ENCODE measurements at places on chromosomes 11 and 22.

- no peak for DNase-seq
These were observed 207.5 kb downstream of the PGR start for GRCh38 chr11:100922121-100922520.

- DNase-seq, result no peak
These were observed 895 bp upstream of the DAGLA start for GRCh38 chr11:61679296-61679695.

- DNase-seq, result no peak
These were observed 2.4 kb downstream of the SLC22A12 start for GRCh38 chr11:64593156-64594105.

DNA sequence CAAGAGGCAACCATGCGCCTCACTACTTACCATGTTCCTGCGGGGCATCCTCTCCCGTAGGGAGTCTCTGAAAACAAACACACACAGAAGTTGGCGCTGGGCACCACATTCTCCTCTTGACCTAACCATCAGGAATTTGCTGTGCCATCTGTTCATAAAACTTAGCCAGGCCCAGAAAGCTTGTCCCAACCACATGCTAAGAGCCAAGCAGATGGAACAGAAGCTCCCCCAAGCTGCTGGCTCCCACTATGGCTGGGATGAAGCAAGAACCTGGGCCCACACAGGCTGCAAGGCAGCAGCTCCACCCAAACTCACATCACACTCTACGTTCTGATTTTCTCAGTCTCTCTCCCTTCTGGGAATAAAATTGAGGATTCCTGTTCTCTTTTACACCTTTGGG lies 17.4 kb downstream of the HPS4 start:
- no peak for DNase-seq

- no peak for DNase-seq
These were observed 62.0 kb downstream of the NCAM1 start for GRCh38 chr11:113023228-113023627.

- no peak for DNase-seq
These were observed 272.1 kb downstream of the FAM76B start for GRCh38 chr11:95517453-95517852.

DNA sequence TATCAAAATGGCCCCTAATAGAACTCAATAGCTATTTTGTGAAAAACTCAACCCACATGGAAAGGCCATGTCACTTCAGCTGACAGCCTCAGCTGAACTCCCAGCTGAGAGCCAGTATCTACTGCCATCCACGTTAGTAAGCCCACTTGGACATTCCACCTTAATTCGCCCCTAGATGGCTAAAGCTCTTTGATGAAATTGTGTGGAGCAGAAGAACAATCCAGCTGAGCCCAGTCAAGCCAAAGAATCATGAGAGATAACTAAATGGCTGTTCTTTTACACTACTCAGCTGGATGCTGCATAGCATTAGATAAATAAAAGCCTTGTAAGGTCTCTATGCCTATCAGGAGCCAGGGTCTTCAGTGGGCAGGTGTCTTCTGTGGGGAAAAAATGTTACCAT lies 396.8 kb downstream of the AASDHPPT start:
- DNase-seq, result no peak

- DNase-seq, result no peak
These were observed 151.4 kb downstream of the FBXO7 start for GRCh38 chr22:32625985-32626384.

GRCh38 chr22:32922186-32922585 lies 120.7 kb downstream of the TIMP3 start:
- DNase-seq, result no peak

- no peak for DNase-seq
These were observed 42.9 kb downstream of the IRAG1 start for GRCh38 chr11:10650630-10651029.

DNA sequence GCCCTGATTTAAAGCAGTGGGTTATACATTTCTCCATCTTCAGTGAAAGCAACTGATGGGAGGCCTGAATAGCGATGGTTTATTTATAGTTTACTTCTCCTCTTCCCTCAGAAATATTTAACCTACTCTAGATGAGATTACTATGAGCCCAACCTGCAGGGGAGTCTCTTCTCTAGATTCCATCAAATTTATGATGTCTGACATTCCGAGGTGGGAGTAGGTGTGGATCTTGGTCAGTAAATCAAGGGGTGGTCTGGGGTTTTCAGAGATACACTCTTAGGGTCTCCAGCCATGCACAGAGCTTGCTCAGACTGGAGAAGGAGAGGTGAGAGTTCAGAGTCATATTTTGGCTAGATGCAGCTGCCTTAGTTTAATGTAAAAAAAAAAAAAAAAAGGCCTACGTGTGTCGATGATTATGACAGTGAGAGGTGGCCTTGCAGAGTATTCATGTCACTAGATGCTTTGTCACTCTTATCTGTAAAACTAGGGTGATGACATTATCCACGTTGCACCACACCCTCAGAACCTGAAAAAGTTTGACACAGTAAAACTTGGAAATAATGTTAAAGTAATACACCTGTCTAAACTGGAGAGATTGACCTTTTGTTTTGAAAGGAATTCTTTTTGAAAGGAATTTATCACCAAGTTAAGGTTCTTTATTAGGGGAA lies 81.2 kb downstream of the EXT2 start:
- DNase-seq, result no peak

GRCh38 chr11:125228993-125229392 lies 64.4 kb downstream of the PKNOX2 start:
- no peak for DNase-seq

DNA sequence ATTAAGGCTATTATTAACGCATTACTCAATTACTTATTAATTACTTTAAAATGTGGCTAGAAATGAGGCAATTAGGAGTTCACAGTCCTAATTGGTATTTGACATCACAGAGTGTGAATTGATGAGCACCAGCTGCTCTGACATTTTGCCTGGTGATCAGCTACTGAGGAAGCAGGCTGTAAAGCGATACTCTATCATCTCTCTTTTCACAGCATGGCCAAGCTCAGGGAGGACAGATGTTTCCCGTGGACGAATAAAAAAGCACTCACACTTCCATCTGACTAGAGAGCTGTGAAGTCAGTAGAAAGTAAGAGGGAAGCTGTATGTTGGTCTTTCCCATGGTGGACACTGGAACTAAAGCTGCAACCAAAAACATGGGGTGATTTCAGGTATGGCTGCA lies 29.1 kb upstream of the SYT9 start:
- no peak for DNase-seq

- DNase-seq, result no peak
These were observed 101.7 kb downstream of the FAM181B start for GRCh38 chr11:82631722-82632630.

DNA sequence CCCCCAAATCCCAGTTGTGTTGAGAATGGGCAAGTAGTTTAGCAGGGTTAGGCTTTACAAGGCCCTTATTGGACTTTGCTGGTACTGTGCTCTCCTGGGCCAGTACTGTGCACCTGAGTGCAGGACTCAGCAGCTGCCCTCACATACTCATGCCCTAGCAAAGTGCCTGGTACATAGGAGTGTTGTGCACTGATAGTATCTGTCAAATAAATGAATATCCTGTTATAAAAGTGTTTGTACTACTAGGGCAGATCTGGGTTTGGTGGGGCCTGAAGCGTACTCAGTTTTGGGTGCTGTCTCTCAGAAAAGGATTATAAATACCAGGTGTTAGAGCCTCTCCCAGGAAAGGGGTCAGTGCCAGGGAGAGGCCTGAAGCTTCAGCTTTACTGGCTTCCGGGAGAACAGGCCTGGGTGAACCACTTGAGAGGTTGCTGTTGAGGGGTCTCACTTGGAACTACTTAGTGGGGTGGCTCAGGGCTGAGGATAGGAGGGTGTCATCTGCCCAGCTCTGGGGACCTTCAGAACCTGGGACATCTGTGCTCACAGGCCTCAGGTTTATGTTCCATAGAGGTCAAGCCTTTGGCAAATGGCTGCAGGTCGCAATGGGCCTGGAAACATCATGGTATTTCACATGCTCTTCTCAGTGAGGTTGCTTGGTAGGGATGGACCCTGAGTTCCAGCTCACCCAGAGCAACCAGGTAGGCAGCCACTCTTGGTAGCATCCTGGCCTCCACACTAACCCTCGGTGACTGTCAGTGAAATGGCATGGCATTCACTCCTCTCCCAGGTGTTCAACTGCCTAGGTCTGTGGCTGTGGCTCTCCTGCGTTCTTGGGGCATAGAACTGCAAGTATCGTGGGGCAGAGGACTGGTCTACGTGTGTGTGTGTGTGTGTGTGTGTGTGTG lies 106.1 kb downstream of the ZBTB16 start:
- DNase-seq, result no peak

DNA sequence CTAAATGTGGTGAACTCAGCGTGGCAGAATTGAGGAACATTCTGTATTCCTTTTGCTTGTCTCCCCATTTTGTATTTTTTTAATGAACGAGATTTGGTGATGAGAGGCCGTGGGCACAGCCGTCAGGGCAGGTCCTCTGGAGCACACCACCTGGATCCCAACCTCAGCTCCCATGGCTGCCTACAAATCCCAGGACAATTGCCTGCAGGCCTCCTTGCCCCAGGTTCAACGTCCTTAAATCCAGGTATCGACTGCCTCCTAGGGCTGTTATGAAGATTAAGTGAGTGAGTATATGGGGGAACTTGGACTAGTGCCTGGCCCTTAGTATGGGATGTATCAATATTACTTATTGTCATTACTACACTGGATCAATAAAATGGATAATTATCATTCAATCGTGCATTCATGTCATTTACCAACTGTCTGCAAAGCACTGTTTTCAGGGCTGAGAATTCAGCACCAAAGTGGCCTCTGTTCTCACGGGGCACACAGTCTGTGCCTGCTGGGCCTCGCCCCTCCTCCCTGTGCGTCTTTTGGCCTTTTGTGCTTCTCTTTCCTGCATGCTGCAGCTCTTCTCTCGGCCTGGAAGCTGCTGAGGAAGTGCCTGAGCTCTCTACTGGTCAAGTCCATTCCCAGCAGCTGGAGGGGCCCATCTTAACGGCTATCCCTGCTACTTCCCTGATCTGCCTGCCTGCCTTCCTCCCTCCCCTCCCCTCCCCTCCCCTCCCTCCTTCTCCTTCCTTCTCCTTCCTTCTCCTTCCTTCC lies 1343.7 kb downstream of the BRD1 start:
- no peak for DNase-seq

DNA sequence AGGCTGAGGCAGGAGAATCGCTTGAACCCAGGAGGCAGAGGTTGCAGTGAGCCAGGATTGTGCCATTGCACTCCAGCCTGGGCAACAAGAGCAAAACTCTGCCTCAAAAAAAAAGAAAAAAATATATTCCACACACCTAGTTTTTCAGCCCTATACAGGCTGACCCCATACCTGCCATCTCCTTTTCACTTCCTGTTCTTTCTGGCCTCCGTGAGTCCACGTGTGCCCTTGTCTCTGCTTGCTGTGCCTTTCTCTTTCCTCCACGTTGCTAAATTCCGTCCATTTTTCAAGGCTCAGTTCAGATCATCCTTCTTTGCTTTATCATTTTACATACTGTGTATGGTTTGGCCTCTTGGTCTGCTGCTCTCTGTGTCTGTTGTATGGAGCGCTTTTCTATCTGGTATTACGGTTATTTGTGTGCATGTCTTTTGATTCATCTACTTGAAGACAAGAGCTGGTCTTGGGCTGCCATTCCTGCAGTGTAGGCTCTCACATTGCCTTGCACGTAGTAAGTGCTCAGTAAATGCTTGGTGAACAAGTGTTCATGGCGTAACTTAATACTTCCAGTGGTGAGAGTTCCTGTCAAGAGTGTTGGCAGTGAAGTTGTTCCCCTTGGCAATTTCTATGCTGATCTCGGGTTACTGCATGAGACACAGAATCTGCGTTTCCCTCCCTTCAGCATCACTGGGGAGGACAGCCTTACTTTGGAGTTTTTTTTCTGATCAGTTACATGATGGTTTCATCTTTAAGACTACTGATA lies 57.5 kb downstream of the PTPRJ start:
- DNase-seq, result no peak

DNA sequence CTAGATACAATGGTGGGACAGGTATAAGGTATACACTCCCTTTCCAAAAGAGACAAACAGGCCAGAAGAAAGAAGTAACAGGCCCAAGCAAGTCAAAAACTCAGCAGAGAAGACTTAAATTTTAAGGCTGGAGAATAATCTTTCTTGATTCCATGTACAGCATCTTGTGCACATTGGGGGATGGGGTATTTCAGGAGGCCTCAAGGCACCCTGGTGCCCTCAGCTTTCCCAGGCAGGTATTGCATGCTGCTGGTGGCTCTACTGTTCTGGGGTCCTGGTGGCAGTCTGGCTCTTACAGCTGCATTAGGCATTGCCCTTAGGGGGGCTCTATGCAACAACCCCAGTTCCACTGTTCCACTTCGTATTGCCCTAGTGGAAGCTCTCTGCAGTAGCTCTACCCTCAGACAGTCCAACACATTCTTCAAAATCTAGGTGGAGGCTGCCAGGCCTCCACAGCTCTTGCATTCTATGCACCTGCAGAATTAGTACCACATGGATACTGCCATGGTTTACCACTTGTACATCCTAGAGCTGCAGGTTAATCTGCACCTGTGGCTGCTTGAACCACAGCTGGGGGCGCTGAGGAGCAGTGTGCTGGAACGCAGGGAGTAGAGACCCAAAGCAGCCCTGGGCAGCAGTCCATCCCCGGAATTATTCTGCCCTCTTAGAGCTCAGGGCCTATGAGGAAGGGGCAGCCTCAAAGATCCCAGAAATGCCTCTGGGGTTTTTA lies 4.2 kb upstream of the CTSC start:
- no peak for DNase-seq

- DNase-seq, result no peak
These were observed 32.5 kb downstream of the CYB5R2 start for GRCh38 chr11:7640816-7641215.

- no peak for DNase-seq
These were observed 78.3 kb upstream of the KCNQ1OT1 start for GRCh38 chr11:2777871-2778629.

- peak; percentile 66 for DNase-seq
These were observed 41.3 kb downstream of the LRRC32 start for GRCh38 chr11:76629116-76629852.

DNA sequence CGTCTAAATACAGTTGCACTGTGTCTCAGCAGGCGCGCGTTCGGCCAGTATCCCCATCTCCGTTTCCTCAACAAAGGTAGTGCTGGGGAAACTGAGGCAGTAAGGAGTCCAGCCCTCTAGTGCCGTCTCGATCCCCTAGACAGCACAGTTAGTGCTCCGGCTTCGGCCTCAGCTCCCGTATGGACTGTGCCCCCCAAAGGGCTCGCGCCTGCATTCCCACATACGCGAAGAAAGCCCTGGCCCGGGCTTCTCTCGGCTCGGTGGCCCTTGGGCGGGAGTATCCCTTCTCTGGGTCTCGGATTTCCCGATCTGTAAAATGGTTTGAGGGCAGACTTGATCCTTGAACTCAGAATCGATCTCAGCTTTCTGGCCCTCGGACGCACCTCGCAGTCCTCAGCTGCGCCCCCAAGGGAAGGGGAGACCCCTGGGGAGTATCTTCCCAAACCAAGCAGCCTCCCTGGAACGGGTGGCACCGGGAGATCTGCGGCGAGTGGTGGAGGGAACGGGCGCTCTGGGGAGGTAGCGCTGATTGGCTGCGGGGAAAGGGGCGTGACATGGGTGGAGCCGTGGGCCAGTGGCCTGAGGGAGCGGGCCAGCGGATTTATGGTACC lies 759 bp upstream of the PEX16 start:
- DNase-seq, result peak; percentile 83

DNA sequence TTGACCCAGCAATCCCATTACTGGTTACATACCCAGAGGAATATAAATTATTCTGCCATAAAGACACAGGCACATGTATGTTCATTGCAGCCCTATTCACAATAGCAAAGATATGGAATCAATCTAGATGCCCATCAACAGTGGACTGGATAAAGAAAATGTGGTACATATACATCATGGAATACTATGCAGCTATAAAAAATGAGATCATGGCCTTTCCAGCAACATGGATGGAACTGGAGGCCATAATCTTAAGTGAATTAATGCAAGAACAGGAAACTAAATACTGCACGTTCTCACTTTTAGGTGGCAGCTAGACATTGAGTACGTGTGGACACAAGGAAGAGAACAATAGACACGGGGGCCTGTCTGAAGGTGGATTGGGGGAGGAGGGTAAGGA lies 15.1 kb upstream of the WNT11 start:
- DNase-seq, result no peak

Measured in activated naive CD8-positive, alpha-beta T cell treated with anti-CD3 and anti-CD28 coated beads, Interleukin-2, amount 50 U/mL, for 24 hours (primary cell).